HEK293T (cell line): ENCODE measurements at places on chromosomes 6 and 20.
A peak's percentile ranks its signal among the peaks of the same experiment; 100 is the strongest.

DNA sequence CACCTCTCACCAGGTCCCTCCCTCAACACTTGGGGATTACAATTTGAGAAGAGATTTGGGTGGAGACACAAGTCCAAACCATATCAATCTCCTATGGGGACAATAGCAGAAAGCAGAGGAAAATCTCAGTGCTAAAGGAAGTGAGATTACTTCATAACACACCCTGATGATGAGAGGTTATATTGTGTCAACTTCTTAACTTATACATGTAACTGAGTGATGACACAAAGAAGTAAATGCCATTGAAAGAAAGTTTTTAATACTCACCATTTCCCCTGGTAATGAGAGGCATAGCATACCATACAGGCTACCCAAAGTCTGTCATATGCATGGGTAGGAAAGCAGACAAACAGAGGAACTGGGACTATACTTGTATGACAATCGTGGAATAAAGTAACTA, 137.2 kb downstream of the MMUT start:
- DNase-seq = no peak

GRCh38 chr6:106927531-106928398, 46.8 kb downstream of the CD24 start:
- peak; percentile 56 for DNase-seq

- DNase-seq = no peak
Measured at GRCh38 chr20:17967521-17968365, 851 bp downstream of the SNX5 start.

GRCh38 chr20:20568604-20569205, 143.7 kb downstream of the RALGAPA2 start:
- peak; percentile 42 for DNase-seq

GRCh38 chr20:38764567-38765318, 16.5 kb downstream of the ACTR5 start:
- DNase-seq = no peak

- peak; percentile 89 for DNase-seq
Measured at GRCh38 chr6:32177788-32178546, at the start of gene RNF5. TSS of gene RNF5 (plus strand) at chr6:32178405. CDS start at chr6:32178512, 107 bp downstream.

GRCh38 chr6:91476000-91476399, 889.1 kb upstream of the MAP3K7 start:
- DNase-seq = peak; percentile 9

- no peak for DNase-seq
Measured at GRCh38 chr6:10877012-10877411, 4.8 kb downstream of the GCM2 start.

GRCh38 chr20:50005471-50005981, 22.7 kb downstream of the SNAI1 start:
- DNase-seq = no peak

GRCh38 chr6:14863902-14864850, 381.7 kb upstream of the JARID2 start:
- DNase-seq = peak; percentile 25

- no peak for DNase-seq
Measured at GRCh38 chr6:148345176-148345575, 2.5 kb downstream of the SASH1 start.

DNA sequence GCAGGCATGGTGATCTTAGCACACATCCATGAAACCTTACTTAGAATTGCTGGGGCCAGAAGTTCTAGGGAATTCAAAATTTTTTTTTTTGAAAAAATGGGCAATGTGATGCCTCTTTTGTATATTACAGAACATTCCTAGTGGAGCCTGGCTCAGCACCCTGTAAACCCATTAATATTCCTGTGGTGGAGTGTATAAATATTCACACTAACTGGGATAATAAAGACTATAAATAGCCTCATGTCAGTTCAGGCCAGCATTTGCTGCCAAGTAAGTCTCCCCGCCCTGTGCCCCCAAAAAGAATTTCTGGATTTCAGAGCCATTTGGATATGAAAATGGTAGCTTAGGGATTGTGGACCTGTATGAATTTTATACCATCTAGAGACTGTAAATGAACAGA, 14.8 kb downstream of the BANF2 start:
- no peak for DNase-seq

DNA sequence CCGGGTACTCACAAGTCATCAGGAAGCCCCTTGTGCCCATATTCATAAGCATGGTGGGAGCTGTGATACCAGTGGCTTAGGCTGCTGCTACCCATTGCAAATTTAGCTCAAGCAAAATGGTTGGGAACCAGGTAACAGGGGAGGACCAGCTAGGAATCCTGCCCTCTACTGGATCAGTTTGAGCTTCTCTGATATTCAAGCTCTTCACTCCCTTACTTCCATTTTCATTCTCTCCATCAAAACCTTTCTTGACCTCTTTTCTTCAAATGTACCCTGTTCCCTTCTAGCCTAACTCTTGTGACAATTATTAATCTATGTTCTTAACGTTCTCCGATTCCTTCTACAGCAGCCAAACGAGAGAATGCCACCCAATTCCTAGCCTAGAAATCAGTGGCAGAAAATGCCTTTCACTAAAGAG, 9.7 kb downstream of the NOL7 start:
- peak; percentile 58 for DNase-seq

GRCh38 chr6:48611332-48611731, 500.3 kb upstream of the PTCHD4 start:
- DNase-seq = no peak

- no peak for DNase-seq
Measured at GRCh38 chr20:43798291-43799149, 71.7 kb upstream of the GTSF1L start.

DNA sequence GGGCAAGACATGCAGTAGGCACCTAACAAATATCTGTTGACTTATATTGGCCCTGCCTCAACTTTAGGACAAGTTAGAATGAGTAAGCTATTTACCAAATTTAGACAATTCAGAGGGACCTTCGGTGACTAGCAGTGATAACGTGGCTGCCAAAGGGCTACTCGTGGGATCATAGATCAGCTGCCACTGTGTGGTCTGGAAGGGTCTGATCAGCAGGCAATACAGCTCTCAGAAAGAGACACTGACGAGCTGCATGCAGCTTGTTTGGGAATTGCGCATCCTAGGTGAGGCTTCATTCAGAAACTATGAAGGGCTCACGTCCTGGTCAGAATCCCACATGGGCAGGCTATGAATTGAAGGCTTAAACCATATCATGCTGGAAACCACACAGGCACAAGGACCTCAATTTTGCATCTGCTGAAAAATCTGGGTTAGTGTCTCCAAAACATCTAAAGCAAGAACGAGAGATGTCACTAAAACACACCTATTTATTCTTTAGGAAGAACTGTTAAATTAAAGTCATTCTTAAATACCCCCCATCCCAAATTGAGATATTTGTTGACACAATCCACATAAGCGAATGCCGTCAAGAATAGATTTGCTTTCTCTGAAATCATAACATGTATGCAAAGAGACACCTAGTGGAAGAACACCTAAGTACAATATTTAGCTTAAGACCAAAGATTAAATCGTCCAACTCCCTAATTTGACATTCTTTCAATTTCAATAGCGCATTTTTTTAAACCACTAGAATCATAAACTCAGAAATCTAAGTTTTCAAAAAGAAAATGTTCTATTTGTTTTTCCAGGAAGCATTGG, 79.6 kb downstream of the IPCEF1 start:
- peak; percentile 47 for DNase-seq

- no peak for DNase-seq
Measured at GRCh38 chr6:1720620-1721322, 111.1 kb downstream of the FOXC1 start.

- DNase-seq = no peak
Measured at GRCh38 chr20:20139403-20139802, 87.1 kb downstream of the CFAP61 start.

GRCh38 chr20:32034581-32035425, 17.2 kb upstream of the HCK start:
- no peak for DNase-seq

DNA sequence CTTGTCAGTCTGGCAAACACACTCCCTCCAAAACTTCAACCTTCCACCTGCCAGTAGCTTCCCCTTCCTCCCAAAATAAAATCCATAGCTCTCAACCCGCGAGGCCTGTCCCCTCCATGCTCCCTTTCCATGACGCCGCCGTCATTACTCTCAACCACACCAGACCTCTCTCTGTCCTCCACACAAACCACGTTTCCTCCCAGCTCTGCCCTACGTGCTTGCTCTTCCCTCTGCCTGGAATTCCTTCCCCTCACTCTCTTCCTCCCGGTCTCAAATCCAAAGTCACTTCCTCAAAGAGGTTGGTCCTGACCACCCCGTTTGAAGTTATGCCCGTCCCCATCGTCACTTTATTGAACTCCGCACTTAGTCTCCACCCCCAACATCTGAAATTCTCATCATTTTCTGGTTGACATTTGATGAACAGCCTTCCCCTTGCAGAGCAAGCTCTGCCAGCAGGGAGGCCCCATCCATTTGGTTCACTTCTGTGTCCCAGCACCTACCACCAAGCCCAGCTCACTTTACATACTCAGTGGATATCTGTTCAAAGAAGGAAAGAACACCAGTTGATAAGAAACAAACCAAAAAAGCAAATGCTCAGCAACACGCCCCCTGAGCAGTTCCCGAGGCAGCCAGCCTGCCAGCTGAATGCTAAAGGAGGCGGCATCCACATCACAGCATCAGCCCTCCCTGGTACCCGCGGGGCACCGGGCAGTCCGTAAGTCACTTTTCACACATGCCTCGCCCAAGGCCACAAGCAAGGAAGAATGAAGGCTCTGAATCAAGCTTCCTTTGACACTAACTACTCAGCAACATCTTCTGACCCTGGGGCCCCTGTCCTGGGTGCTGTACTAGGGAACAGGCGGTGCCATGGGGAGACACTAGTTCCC, 125.0 kb downstream of the NFATC2 start:
- DNase-seq = no peak
